Stimulated activated CD8-positive, alpha-beta memory T cell treated with anti-CD3 and anti-CD28 coated beads, Interleukin-12 subunit alpha, Interleukin-12 subunit beta, amount 100 ng/mL, for 4 hours (primary cell): ENCODE measurements at places on chromosomes 13 and 19.

DNA sequence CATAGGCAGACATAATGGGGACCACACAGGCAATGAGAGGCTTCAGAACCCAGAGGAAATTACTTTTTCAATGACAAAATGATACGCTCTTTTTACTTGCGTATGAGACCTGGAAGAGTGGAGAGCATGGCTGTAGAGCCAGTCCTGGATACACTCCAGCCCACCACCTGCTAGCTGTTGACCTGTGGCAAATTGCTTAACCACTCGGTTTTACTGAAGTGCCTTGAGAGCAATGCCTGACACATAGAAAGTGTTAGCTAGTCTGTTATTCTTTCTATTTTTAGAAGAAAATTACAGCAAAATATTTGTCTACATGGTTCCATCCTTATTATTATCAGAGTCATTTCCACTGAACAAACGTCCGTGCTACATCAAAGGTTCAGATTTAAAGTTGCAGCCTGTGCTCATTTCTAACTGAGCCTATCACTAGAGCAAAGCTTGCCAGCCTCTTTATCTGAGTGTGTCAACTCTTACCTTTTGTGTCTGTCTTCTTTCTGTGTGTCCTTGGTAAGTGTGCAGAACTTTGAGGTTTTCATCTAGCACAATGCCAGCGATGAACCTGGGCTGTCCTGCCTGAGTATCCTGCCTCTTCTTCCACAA lies 9.6 kb upstream of the GPR183 start:
- DNase-seq: no peak

- no peak for DNase-seq
Measured at GRCh38 chr19:51029718-51030117, 3.3 kb upstream of the KLK11 start.

GRCh38 chr13:93848247-93848646 lies 621.6 kb downstream of the GPC6 start:
- no peak for DNase-seq

DNA sequence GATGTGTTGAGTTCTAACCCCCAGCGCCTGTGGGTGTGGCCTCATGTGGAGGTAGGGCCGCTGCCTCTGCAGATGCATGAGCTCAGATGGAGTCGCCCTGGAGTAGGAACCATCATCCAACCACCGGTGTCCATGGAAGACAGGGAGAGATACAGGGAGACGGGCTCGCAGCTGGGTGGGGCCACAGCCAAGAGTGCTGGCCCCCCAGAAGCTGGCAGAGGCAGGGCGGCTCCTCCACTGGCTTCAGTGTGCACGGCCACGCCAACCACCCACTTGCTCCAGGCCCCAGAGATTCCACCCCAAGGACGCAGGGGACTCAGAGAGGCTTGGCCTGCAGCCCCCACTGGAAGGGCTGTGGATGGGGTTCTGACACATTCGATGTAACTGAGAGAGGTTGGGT lies 5.4 kb upstream of the MCF2L start:
- no peak for DNase-seq

- peak; percentile 46 for DNase-seq
Measured at GRCh38 chr19:17079710-17080439, 4.3 kb downstream of the MYO9B start.

GRCh38 chr19:41563854-41564514 lies 12.0 kb upstream of the CEACAM21 start:
- DNase-seq: no peak

DNA sequence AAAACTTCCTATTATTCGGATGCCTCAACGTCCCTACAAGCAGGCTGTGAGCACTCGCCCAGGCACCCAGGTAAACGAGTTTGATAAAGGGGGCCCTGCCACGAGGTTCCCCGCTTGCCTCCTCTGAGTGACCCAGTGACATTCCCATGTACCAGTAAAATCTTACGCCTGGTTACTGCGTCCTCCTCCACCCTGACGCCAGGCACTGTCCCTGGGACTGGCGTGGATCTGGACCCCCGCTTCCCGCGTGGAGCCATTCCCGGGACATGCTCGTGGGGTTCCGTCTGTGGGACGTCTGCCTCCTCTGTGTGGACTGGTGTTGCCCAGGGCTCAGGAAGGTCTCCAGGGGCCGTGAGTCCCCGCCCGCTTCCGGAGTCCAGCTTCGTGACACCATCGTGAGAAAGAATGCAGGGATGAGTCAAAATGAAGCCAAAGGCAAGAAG lies 407 bp upstream of the ZNF550 start:
- DNase-seq: no peak

- DNase-seq: no peak
Measured at GRCh38 chr19:27776020-27776419, 1436.9 kb downstream of the UQCRFS1 start.

GRCh38 chr19:16456652-16457194 lies 15.0 kb downstream of the EPS15L1 start:
- DNase-seq: no peak

DNA sequence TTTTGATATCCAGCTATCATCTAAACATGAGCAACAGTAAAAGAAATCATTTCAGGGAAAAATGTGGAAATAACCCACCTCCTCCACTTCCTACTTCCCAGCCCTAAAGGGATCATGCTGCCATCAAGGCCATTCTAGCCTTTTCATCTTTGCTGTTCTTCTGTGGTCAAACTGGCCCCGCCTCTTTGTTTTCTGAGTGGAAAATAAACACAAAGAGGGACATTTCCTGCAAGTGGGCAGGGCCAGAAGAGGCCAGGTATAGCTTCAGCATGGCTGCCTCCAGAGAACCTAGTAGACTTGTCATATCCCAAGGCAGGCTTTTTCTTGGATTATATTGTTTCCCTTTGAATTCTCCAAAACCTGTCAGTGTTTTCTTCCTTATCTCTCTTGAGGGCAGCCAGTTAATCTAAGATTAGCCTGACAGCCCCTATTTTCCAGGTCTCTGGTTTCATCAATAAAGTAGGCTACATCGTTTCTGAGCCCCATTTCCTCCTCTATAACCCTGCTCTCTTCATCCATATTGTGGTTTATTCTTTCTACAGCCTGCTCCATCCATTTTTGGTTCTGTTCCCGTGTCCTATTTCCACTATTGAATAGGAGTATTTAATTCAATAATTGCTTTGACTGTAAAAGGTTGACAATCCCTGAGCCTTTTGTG lies 117.6 kb downstream of the GPC6 start:
- DNase-seq: no peak

- DNase-seq: no peak
Measured at GRCh38 chr13:49457221-49457620, 13.1 kb downstream of the SETDB2 start.

DNA sequence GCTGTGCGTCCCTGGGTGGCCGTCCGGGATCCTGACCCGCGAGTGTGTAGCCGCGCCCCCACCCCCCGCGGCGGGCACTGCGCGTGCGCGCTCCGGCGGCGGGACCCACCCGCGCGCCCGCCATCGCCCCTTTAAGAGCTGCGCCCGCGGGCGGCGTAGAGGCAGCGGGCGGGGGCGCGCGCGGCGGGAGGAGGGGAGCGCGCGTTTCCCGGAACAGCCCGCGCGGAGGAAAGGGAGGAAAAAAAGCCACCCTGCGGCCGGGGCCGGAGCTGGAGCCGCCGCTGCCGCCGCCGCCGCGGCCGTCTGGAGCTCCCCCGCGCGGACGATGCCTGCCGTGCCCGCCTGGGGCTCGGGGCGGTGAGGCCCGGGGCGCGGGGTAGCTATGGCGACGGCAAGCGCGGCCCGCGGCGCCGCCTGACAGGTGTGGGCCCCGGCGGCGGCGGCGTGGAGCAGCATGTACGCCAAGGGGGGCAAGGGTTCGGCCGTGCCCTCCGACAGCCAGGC lies at the start of gene SSBP4:
Gene SSBP4 (plus strand): TSS at position 204 of the 504 bp plus-strand sequence. CDS start 251 bp downstream, at position 455.
- DNase-seq: peak; percentile 62

DNA sequence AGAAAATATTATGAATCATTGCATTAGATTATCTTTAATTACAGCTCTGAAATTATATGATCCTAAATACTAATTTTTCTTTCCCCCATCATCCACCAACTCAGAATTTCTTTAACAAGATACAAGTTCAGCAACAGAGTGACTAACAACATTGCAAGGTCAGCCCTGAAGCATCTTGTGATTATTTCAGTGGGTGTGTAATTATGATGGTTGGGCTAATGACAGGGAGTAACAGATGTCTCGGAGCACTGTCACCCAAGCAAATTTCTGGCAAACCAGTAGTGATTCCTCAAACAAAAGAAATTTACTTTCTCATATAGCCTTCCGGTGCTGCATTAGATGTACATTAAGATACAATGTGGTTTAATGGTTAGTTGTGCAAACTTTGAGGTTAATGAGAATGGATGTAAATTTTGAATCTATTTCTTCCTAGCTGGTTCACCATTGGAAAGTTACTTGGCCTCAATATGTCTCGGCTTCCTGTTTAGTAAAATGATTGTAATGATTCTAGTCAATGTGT lies 238.9 kb downstream of the ITGBL1 start:
- no peak for DNase-seq

DNA sequence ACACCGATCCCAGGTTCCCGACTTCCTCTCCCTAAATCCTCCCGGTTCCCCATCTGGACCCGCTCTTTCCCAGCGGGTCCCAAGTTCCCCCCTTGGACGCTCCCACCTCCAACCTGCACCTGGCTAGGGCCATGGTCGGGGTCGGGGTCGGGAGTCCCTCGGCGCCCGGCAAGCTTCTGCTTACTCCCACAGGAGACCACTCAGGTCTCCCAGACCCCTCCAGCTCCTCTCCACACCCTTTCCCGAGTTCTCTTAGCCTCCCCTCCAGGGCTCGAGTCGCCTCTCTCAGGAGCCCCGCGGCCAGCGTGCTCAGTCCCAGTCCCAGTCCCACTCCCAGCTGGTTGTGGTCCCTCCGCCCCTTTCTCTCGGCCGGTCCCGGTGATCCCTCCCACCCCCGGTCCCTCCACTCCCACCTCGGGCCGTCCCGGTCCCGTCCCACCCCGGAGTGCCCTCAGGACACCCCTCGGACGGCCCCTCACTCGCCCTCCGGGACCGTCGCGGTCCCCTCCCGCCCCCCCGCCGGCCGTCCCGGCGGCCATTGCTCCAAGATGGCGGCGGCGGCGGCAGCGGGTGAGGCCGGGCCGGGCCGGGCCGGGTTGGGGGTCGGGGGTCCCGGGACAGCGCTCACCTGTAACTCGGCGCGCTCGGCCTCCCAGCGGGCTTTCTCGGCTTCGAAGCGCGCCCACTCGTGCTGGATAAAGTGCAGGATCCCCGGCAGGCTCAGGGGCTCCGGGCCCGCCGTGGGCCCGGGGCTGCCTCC lies at the start of gene FKRP:
Gene FKRP (plus strand): TSS at position 537 of the 760 bp plus-strand sequence. CDS start 9,394 bp downstream, outside the sequence.
- peak; percentile 32 for DNase-seq

GRCh38 chr13:50969691-50970090 lies 60.1 kb downstream of the RNASEH2B start:
- DNase-seq: no peak

- DNase-seq: no peak
Measured at GRCh38 chr13:73772449-73773167, 361.6 kb downstream of the KLF12 start.

DNA sequence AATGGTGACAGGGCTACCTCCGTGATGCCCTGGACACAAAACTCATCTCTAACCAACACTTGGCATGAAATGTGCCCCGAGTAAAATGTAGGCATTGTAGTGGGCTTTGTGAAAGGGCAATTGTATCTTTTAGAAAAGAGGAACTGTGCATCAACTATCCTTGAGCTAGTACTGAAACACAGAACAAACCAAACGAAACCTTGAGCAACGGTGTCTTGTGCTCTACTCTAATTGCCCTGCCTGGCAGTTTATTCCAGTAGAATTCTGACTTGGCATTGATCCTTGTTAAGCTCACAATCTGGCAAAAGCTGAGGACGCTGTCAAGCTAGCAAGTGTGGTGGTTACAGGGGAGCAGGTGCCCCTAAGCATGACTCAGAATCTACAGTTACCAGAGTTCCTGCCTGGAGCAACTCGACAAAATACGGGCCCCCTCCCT lies 707.1 kb upstream of the SPRY2 start:
- DNase-seq: no peak

GRCh38 chr19:32471095-32471494 lies 65.5 kb downstream of the DPY19L3 start:
- no peak for DNase-seq

GRCh38 chr13:41418027-41418426 lies 39.3 kb upstream of the RGCC start:
- DNase-seq: no peak

DNA sequence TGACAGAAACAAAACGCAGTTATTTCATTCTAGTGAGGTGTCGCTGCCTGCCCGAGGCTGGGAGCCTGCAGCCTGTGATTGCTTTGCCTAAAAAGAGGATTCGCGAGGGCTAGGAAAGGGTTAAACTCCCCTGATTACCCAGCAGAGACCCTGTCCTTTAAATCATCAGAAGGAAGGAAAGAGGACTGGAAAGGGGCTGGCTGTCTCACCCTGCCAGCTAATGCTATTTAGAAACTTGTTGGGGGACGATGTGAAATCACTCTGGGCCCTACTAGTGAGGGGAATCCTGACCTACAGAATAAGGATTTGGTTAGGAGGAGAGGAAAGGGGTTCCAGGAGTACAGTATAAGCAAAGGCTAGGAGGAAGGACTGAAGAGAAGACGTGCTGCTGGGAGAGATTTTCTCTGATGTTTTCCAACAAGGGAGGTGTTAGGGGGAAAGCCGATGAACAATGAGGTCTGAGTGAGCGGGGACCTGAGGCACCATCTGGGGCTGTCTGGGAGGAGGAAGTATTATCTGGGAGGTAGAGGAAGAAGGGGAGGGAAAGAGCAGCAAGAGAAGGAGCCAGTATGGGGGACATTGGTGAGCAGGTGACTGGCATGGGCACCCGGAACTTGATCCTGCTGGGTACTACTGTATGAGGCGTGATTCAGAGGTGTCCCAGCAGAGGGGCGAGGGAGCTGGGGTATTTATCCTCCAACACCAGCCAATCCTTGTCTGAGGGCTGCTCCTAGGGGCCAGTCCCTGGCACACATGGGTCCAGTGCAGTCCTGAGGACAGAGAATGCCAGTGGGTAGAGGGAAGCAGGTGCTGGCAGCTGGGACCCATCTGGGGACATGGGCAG lies 55.7 kb upstream of the PTPRS start:
- DNase-seq: no peak

GRCh38 chr19:35738887-35739229 lies 3.4 kb downstream of the IGFLR1 start:
- DNase-seq: no peak

DNA sequence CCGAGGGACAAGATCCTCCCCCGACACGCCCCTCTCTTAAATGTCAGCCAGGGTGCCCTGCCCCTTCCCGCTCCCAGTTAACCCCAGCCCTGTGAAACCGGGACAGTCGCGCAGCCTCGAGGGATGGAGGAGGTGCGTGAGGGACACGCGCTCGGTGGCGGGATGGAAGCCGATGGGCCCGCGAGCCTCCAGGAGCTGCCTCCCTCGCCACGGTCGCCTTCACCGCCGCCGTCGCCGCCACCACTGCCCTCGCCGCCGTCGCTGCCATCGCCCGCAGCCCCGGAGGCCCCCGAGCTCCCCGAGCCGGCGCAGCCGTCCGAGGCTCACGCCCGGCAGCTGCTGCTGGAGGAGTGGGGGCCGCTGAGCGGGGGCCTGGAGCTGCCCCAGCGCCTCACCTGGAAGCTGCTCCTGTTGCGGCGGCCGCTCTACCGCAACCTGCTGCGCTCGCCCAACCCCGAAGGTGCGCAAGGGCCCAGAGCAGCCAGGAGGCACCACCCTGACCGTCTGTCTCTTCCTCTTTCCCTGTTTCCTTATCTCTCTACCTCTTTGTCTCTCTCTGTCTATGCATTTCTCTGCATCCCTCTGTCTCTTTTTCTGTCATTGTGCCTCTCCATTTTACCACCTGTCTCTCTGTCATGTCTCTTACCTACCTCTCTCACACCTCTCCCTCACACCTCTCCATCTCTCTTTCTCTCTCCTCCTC lies at the start of gene NCCRP1:
Gene NCCRP1 (plus strand): TSS at position 105 of the 703 bp plus-strand sequence. CDS start 19 bp downstream, at position 124.
- DNase-seq: no peak
